AG04450 (cell line): ENCODE measurements at places on chromosomes 4 and X. TPM values are rescaled to one million over a fixed set of nuclear protein-coding genes. Genes with fewer than 3 reads are reported as not detected.

Gene CENPVL1
- polyA plus RNA-seq = not detected in 2 replicates

Gene ZFP92
- 0.02 TPM in 2 replicates for polyA plus RNA-seq

Gene ARHGAP36
- not detected in 2 replicates for polyA plus RNA-seq

Gene PITX2
- 0.05 and 0.07 TPM in 2 replicates for polyA plus RNA-seq

Gene ELOVL6
- polyA plus RNA-seq = 21.4 and 30.7 TPM in 2 replicates

DNA sequence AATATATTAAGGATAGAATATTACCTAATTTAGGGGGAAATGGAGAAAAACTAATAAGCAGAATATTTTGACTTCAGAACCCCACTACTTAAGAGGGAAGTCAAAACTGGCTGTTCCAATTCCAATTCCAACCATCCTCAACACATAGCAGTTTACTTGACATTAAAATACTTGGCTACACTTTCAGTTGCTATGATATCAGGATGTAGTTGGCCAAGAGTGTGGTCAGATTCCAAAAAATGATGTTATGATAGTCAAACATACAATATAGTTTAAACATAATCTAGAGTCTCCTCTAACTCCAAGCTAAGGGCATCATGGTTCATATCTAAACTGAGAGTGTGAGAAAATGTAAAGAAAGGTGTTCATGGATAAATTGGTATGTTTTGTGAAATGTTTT, 16.5 kb upstream of the SMIM14 start:
- no peak for DNase-seq

- DNase-seq = no peak
Measured at GRCh38 chr4:128385683-128386304, 98.2 kb upstream of the PGRMC2 start.

GRCh38 chr4:152257601-152258066, 278.3 kb downstream of the FBXW7 start:
- DNase-seq = no peak
